ENCODE measurements at places on chromosomes 1 and 21.

DNA sequence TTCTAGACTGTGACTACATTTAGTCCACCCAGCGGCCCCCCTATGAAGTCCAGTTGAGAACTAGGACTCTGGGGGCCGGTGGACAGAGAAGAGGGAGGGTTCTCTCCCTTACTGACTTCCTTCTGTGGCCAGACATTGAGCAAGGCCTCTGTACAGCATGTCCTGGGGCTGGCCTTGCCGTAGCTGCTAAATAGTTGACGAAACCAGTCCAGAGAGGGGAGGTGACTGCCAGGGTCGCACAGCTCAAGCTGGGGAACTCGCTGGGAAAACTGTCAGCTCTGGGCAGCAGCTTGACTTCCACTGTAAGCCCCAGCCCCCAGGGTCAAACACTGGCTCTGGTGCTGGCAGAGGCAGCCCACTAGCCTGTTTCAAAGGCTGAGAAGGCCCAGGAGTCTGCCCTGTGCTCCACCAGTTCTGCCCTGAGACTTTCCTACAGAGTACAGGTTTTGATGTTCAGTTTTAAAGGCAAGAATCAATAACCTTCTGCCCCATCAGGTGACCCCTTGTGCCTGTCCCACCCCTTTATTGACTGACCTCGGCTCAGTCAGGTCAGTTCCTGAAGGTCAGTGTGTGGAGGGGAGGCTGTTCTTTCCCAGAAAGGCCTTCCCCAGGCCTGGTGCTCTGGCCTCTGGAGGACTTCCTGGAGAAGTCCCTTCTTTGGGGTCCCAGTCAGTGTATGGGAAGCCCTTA, 14.1 kb downstream of the PCSK9 start:
- no peak for DNase-seq

GRCh38 chr1:40820911-40821693, 37.5 kb downstream of the KCNQ4 start:
- DNase-seq = no peak

DNA sequence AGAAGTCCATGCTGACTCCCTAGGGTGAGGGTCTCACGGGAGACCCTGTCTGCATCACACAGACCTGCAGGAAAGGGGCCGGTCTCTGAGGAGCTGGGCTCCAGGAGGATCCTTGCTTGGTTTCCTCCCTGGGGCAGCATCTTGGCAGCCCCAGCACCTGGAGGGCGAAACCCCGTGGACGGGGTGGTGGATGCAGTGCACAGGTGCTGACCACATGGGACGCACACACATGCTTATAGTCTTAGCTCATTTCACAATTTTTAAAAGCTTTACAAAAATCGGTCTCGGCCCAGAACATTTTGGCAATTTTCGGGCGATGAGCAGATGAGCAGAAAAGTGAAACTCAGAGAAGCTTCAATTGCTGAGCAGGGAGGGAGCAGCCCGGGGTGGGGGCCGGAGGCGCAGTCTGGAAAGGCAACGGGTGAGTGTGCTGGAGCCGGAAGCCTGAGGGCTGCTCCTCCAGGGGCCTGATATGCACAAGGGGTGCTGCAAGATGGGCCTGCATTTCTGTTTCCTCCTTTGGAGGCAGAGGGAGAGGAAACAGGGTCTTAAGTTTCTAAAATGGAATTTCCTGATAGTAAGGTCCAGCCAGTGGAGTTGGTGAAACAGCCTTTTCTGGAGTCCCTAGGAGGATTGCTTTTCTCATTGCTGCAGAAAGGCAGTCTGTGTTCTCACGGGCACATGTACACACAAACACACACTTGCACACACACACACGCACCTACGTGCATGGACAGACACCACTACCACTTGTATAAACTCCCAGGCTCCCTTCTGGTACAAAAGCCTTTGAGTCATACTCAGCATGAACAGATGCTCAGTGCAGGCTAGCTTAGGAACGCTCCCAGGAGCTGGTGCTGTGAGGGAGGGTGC, 60.6 kb downstream of the SCCPDH start:
- DNase-seq = no peak

- no peak for DNase-seq
Measured at GRCh38 chr1:228288536-228289238, 80.8 kb downstream of the OBSCN start.

DNA sequence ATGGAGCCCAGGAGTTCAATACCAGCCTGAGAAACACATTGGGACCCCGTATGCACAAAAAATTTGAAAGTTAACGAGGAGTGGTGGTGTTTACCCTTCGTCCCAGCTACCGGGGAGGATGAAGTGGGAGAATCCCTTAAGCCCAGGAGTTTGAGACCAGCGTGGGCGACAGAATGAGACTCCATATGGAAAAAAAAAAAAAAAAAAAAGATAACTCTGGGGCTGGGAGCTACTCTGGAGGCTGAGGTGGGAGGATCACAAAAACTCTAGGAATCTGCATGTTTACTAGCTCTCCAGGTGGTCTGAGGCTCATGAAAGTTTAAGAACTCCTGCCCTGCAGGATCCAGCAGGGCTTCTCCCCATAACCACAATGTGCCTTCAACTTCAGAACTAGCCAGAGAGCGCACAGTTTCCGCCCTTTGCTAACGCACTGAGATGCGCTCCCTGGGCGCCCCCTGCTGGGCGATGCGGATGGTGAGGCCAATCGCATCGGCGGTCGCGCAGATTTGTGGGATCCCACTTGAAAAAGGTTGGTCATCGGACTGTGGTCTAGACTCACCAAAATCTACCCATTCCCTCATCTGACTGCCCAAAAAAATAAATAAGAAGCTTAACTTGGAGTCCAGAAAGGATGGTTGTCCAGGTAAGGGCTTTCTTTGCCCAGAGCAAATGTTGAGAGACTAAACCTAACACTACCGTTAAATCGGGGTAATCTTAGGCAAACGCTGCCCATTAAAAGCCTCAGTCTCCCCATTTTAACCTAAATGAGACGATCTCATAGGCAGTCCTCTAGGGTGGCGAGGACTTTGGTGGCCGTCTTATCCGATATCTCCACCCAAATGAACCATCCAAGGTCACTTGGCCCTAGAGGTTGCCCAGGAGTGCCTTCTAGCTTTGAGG, 8.8 kb downstream of the ZNF683 start:
- peak; percentile 80 for DNase-seq

DNA sequence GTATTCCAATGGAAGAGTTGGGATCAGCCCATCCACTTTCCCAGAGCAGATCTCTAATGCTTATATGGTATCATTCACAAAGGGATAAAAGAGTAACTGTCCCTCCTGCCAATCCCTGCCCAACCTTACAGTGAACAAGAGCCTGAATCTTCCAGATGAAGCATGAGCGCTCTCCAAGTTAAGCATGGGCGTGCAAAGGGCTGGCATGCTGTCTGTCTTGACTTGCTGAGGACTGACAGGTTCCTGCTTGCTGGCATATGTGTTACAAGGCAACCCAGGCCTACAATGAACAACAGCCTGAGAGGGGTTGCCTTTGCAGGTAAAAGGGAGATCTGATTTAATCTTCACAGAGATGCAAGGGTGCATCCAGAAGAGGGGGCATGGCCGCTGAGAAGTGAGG, 155.6 kb upstream of the SOD1 start:
- DNase-seq = no peak

DNA sequence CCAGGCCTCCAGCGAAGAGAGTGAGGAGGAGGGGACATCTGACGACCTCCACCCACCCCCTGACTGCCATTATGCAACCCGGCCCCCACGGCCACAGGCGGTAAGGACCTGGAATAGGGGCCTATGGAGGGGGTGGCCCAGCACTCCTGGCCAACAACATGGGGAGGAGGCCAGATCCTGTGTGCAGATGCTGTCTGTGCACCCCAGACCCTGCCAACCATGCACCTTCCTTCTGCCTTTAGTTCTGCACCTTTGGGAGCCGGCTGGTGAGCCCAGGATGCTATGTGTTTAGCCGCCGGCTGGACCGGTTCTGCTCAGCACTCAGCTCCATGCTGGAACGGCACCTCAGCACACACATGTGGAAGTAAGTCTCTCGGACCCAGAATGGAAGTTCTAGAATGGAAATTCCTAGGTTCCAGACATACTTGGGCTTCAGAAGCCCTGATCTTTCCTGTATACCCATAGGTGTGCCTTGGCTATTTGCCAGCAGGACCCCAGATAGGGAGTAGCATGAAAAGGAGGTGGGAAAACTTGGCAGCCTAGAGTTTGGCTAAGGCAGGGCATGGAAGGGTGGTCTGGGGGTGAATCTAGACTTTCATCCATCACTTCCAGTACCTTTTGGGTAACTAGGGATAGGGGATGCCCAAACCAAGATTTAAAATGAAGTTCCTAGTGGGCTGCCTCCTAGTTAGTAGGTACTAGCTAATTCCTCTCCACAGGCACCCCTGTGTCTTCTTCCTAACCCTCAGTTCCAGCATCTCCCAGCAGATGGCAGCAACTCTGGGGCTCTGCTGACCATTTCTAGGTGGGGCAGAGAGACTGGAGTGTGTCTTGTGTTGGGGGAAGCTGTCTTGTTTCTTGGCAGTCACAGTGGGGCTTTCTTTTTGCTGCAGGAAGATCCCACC, 3.6 kb upstream of the CYB561D1 start:
- DNase-seq = peak; percentile 54
